ENCODE measurements at places on chromosomes 3 and 15. TPM values are rescaled to one million over a fixed set of nuclear protein-coding genes. Genes with fewer than 3 reads are reported as not detected.

- H3K27me3 ChIP-seq: no peaks in the 10 kb centered on the region
- no peak overlapping the region for H3K4me3 ChIP-seq
- no peak overlapping the region for H3K27ac ChIP-seq
- no peak for DNase-seq
- H3K36me3 ChIP-seq: no peaks in the 10 kb centered on the region
These were observed 467.4 kb upstream of the DPPA4 start for GRCh38 chr3:109804697-109805096.

DNA sequence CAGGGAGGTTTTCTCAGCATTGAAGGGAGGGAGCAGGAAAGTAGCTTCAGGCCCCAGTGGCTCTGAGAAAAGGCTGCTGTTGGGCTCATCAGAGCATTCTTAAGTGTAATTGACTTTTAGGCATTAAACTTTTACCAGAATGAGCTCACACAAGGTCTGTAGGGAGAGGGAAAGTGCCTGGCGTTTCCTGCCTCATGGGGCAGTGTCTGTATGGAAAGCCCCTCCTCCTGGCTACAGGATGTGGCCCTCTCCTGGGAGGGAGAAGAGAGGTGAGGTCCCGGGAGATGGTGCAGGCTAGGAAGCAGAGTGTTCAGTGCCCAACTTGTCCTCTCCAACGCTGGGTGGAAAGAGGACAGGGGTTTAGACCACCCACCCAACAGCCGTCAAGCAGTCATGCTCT lies 21.3 kb upstream of the SCN10A start:
- H3K36me3 ChIP-seq: no peaks in the 10 kb centered on the region
- peaks cover 19% of the 10 kb centered on the region for H3K27me3 ChIP-seq
- DNase-seq: no peak
- no peaks in the 10 kb centered on the region for H3K4me1 ChIP-seq
- H3K27ac ChIP-seq: no peak overlapping the region

Gene CTXN2
- total RNA-seq: 0.38 TPM

DNA sequence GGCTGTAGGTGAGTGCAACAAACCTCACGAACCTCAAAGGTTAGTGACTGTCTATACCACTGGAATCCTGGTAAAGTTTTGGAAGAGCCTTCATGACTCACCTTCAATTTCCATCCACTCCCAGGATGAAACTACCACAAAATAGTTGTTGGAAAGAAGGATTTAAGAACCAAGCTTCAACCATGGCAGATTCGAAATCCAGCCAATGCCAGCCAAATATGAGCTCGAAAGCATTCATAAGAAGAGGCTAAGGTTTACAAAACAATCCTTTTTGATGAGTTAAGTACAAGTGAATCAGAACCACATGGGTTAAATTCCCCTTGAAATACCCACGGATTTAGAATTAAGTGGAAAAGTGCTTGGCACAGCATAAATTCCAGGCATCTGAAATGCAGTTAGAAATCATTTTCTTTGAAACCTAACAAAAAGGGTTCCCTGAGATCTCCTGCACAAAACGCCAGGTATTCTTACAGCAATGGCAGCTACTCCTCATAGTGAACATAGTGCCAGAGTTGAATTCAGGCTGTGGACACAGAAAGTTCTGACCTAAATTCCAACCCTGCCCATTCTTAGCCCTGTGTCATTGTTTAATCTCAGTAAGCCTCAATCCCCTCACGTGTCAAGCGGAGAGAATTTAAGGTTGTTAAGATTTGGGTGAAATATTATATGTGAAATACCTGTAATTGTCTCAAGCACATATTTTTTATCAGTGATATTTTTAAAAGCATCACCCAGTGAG lies 89.2 kb downstream of the FBN1 start:
- H3K36me3 ChIP-seq: no peaks in the 10 kb centered on the region
- H3K4me3 ChIP-seq: no peak overlapping the region
- peaks cover 6% of the 10 kb centered on the region for H3K27me3 ChIP-seq
- no peaks in the 10 kb centered on the region for H3K4me1 ChIP-seq

GRCh38 chr3:144363856-144364255 lies 392.2 kb downstream of the DIPK2A start:
- DNase-seq: no peak
- H3K36me3 ChIP-seq: peaks cover 9% of the 10 kb centered on the region
- no peak overlapping the region for H3K27ac ChIP-seq
- no peaks in the 10 kb centered on the region for H3K27me3 ChIP-seq

DNA sequence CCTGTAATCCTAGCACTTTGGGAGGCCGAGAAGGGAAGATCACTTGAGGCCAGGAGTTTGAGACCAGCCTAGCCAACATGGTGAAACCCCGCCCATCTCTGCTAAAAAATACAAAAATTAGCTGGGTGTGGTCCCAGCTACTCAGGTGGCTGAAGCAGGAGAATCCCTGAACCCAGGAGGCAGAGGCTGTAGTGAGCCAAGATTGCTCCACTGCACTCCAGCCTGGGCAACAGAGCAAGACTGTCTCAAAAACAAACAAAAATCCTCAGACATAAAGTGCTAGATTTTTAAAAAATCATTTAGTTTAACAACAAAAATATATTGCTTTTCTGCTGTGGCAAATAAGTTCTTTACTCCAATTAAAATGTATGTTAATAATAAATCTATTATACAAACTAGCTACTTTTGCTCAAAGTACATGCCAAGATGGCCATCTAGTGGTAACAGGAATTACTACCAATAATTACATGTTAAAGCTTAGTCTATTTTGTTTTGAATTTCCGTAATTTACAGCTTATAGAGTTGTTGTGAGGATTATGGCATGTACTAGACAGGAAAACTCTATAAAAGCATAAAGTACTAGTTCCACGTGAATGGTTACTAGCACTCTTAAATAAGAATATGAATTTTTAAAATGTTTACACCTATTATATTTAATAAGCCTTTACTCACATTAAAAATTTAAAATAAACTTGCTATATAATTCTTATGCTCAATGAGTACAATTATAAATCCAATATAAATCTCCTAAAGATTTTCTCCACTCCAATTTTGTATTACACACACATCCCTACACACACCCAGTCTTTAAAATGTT lies 39.0 kb downstream of the GABPB1 start:
- no peak for DNase-seq
- no peaks in the 10 kb centered on the region for H3K4me1 ChIP-seq
- H3K27me3 ChIP-seq: no peaks in the 10 kb centered on the region
- H3K4me3 ChIP-seq: no peak overlapping the region
- H3K27ac ChIP-seq: no peak overlapping the region

DNA sequence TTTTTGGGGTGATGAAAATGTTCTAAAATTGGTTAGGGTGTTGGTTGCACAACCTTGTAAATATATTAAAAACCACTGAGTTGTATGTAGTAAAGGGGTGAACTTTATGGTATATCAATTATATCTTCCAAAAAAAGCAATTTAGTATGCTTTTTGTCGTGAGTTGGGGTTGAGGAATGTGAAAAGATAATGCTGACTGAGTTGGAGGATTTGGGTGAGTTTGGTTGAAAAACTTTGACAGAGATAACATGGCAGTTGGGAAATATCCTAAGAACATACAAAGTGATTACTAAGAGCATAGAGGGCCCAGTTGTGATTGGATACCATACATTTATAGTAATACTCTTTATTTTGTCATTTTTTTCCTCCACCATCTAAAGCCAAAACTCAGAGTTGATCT lies 33.6 kb downstream of the HMG20A start:
- DNase-seq: no peak
- no peak overlapping the region for H3K4me3 ChIP-seq
- peaks cover 9% of the 10 kb centered on the region for H3K36me3 ChIP-seq
- no peak overlapping the region for H3K27ac ChIP-seq
- peaks cover 16% of the 10 kb centered on the region for H3K4me1 ChIP-seq

DNA sequence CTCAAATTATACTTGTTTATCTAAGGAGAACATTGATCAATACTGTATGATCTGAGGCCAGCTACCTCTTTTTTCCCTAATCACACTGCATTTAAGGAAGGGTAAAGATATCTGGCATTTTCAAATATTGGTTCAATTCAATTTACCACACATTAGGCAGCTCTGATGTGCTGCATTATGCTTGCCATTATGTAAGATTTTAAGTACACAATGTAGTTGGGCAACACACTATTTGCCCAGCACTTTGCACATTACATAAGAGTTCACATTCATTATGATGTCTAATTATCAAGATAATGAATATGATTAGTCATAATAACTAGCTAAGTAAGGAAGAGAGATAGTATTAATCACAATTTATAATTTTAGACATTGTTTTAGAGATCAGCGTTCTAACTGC lies 196.3 kb downstream of the BCHE start:
- H3K27ac ChIP-seq: no peak overlapping the region
- no peak overlapping the region for H3K4me3 ChIP-seq
- DNase-seq: no peak
- no peaks in the 10 kb centered on the region for H3K36me3 ChIP-seq

DNA sequence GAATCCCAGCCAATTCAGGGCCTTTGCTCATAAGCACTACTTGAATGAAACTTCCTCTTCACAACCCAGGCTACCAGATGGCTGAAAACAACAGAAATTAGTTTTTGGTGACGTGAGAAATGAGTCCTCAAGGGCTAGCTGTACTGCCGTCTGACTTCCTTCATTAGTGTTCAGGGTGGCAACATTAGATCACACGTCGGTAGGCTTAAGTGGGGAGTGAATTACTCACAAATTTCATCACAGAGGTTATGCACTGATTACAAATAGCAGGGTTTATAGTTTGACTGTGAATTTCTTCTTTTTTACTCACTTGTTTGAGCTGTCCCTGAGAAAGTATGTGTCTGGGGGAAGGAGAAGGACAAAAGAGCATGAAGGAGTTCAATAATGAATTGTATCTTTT lies 397.2 kb downstream of the GAP43 start:
- no peaks in the 10 kb centered on the region for H3K27me3 ChIP-seq
- H3K4me1 ChIP-seq: no peaks in the 10 kb centered on the region
- no peak for DNase-seq
- H3K4me3 ChIP-seq: no peak overlapping the region
- H3K27ac ChIP-seq: no peak overlapping the region
- H3K36me3 ChIP-seq: no peaks in the 10 kb centered on the region

Gene ADIPOQ
- total RNA-seq: not detected

- no peak for DNase-seq
- no peaks in the 10 kb centered on the region for H3K27me3 ChIP-seq
- no peak overlapping the region for H3K4me3 ChIP-seq
- no peaks in the 10 kb centered on the region for H3K4me1 ChIP-seq
- H3K27ac ChIP-seq: no peak overlapping the region
- peaks cover 18% of the 10 kb centered on the region for H3K36me3 ChIP-seq
These were observed 117.5 kb downstream of the APBA2 start for GRCh38 chr15:29003191-29003839.

Gene THPO
- total RNA-seq: 7.1 TPM

Gene SCG5
- total RNA-seq: 18.2 TPM
